ENCODE measurements at places on chromosomes 7 and 10.
A peak's percentile ranks its signal among the peaks of the same experiment; 100 is the strongest.

- no peak for DNase-seq
These were observed 20.6 kb downstream of the HSPA12A start for GRCh38 chr10:116721547-116722392.

GRCh38 chr10:266974-267425 is 131.7 kb downstream of the ZMYND11 start:
- no peak for DNase-seq

DNA sequence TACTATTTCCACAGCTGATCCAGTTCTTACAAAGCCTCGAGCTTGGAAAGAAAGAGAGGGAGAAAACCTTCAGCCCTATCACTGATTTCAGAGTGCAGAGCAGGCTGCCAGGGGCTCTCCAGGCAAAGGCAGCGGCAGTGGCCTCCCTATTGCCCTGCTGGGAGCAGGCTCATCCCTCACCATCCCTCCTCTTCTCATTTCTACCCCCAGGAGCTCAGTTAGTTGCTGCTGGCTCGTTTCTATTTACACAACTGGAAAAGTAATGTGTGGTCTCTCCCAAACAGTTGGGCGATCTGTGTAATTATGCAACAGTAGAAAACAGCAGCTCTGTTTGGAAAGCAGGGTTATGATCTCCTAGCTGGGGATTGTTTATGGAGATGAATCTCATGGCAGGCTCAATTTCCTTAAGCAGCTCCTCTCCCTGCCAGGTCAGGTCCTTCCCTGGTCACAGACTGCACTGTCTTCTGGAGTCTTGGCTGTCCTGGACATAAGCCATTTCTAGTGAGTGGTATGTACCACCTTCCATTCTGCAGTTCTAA is 28.7 kb upstream of the TNS3 start:
- no peak for DNase-seq

DNA sequence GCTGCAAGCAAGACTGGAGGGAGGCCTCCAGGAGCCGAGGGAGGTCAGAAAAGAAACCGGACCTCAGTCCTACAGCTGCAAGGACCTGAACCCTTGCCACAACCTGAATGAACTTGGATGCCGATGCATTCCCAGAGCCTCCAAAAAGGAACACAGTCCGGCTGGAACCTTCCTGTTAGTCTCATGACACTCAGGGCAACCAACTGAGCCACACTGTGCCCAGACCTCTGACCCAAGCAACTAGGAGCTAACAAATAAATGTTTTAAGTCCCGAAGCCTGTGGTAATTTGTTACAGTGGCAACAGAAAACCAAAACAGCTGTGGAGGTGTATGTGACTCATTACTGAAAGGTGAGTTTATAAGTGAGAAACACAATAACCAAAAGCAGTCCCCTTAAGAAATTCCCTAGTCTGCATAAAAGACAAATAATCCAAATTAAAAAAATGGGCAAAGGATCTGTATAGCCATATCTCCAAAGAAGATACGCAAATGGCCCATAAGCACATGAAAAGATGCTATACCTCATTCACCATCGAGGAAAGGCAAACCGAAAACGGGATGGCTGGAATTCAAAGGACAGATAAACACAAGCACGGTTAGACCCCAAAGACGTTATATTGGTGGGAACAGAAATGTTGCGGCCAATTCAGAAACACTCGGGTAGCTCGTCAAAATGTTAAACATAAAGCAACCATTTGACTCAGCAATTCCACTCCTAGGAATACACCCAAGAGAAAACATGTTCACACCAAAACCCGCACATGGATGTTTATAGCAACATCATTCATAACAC is 24.8 kb downstream of the GNA12 start:
- DNase-seq: no peak

- no peak for DNase-seq
These were observed 25.0 kb downstream of the CLEC2L start for GRCh38 chr7:139548302-139549028.

DNA sequence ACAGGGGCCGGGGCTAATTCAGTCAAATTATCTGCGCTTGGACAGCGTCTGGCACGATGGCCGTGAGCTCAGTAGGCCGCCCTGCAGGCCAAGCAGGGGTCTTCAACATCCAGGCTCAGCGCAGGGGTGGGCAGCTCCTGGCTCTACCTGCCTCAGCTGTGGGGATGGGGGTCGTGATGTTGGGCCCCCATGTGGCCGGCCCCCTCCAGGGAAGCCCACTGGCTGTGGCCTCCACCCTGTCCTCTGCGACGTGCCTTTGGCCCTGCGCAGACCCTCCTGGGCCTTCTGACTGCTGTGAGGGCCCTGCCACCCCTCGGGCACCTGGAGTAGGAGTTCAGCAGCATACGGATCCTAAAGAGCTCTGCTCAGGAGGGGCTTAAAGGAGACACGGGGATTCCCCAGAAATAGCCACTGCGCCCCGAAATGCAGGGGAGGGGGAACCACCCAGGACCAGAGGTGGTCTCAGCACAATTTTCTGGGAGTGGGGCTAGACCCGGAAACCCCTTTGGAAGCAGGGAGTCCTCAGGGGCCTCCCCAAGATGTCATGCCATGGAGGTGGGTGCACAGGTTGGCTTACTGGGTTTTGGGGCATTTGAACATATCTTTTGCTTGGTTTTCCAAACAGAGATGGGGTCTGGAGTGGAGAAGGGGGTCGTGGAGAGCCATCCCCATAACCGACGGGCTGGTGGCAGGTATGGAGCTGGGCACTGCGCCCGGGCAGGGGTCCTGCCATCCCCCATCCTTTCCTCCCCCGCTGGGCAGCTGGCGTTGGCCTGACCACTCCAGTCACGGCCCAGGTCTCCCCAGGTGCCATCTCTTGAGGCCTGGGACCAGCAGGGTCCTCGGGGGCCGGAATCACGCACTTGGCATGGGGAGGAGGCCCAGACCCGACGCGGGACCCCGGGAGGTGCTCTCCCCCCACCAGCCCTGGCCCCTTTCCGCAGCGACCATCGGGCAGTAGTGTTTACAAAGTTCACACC is 4.0 kb upstream of the ADAP1 start:
- DNase-seq: no peak

- DNase-seq: no peak
These were observed 1.2 kb downstream of the DLG5 start for GRCh38 chr10:77925410-77925794.

DNA sequence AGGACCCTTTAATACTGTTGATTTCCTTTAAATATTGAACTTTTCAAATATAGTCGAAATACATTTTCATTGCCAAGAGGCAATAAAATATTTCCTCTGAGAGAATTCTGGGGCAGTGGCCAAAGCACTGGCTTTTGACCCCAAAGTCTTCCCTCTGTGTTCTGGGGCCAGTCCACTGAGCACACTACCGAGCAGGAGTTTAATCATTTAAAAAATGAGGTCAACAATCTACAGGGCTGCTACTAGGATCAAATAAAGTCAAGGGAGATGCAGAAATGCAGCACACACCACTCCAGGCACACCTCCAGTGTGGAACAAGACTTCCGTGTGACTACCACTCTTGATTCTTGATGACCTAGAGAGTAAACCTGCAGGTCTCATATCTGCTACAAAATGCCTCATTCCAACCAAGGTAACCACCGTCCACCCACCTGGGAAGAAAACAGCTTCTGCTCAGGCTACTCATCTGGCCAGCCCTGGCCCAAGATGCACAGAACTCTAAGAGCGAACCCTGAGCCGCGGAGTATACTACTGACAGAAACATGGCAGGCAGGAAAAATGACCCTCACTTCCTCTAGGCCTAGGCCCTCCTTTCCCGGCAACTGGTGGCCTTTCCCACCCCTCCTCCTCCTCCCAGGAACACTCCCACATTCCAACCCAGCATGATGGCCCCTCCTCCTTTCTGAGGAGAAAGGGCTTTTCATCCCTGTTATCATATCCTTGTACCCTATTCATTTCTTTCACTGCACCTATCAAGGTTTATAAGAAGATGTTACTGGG is 97.7 kb downstream of the ALOX5 start:
- no peak for DNase-seq

DNA sequence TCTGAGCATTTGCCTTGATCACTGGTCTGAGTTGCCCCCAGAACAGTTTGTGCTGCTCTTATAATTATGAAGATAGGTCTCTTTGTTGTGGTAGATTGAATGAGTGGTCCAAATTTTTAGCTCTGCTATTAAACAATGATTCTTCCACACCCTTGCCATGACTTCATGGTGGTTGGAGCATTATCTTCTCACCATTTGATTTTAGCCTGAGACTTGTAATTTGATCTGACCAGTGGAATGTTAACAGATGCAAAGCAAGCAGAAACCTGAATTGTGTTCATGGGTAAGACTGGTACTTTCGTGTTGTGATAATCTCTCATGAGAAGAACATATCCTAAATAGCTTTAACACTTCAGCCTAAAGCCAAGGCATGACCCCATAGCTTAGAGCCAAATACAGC is 139.1 kb downstream of the TFPI2 start:
- no peak for DNase-seq

GRCh38 chr10:17756557-17757217 is 4.7 kb downstream of the TMEM236 start:
- DNase-seq: no peak

- DNase-seq: no peak
These were observed 144.0 kb downstream of the ZMYND11 start for GRCh38 chr10:279232-279631.

DNA sequence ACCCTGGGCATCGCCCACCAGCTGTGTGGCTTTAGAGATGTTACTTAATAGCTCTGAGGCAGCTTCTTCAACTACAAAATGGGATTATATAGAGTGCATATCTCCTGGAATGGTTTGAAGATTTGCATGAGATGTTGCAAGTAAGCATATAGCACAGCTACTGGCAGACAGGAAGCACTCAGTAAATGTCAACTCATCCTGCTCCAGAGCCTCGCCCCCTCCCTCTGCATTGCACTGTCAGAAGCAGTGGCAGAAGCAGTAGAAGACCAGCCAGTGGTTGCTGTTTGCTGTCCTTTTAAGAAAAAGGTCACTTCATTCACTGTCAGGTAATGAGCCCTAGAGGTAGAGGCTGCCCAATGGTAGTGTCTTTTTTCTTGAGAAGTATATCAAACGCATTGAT is 180.0 kb upstream of the GHITM start:
- no peak for DNase-seq

DNA sequence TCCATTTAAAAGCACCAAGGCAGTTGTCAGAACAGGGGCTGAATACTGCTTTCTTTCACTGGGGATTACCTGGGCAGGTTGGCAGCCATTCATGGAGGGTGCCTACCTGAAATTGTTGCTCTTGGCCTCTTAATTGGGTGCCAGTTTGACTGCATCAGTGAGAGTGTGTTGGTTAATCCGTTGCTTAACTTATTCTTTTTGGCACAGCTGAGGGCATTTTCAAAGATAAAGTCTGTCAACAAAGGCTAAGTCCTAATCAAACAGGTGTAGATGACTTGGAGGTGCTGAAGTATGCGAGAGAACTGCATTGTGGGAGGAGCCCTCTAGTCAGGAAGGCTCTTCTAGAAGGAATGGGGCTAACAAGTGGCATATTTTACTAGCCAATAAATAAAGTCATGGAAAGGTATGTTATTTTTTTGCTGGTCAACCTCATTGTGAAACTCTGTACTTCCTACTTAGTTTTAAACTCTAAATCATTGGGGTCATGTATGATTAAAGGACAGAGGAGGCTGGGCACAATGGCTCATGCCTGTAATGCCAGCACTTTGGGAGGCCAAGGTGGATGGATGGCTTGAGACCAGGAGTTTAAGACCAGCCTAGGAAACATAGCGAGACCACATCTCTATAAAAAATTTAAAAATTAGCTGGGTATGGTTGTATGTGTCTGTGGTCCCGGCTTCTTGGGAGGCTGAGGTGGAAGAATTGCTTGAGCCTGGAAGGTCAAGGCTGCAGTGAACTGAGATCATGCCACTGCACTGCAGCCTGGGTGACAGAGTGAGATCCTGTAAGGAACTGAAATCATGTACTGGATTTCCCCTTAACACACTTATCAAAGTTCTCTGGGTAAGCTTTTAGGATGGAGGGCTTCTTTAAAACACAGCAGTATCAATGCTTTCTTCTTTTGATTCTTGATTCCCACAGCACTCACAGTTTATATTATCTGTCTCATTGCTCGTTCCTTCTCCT is 134.1 kb downstream of the LRMDA start:
- no peak for DNase-seq

DNA sequence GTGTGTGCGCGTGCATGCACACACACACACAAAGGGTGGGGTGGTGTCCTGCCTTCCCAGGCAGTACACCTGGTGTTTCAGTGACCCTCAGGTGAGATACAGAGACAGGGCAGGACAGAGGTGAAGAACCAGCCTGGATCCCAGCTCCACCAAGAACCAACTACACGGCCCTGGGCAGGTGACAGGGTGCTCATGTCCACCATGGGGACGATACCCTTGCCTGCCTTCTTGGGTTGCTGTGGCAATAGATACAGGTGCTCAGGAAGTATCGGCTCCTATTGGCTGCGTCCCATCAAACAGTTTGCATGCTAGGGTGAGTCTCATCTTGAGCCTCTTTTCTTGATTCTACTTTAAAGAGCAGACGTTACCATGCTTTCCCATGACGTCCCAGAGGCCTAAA is 33.7 kb upstream of the CXCL12 start:
- no peak for DNase-seq

GRCh38 chr10:47452495-47453140 is 31.3 kb downstream of the ANXA8 start:
- DNase-seq: no peak

GRCh38 chr10:114256008-114256765 is 17.1 kb downstream of the VWA2 start:
- no peak for DNase-seq

DNA sequence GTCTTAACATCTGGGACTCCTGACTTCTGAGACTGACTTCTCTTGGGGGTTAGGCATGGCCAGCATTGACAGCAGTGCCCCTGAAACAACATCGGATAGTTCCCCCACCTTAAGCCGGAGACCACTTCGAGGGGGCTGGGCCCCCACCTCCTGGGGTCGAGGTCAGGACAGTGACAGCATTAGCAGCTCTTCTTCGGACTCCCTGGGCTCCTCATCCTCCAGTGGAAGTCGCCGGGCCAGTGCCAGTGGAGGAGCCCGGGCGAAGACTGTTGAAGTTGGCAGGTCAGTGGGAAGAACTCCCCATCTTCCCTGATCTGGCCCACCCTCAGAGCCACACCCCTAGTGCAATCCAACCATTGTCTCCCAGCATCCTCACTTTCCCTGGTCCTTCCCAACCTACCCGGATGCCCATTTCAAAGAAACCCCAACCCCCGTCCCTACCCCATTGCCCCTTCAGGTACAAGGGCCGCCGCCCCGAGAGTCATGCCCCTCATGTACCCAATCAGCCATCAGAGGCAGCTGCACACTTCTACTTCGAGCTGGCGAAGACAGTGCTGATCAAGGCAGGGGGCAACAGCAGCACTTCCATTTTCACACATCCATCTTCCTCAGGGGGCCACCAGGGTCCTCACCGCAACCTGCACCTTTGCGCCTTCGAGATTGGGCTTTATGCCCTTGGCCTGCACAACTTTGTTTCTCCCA is 12.1 kb downstream of the ZSWIM8 start:
- no peak for DNase-seq

GRCh38 chr7:101985057-101985902 is 167.9 kb downstream of the CUX1 start:
- DNase-seq: no peak

- DNase-seq: peak; percentile 47
These were observed 38.5 kb downstream of the BNIP3 start for GRCh38 chr10:131943021-131943814.

DNA sequence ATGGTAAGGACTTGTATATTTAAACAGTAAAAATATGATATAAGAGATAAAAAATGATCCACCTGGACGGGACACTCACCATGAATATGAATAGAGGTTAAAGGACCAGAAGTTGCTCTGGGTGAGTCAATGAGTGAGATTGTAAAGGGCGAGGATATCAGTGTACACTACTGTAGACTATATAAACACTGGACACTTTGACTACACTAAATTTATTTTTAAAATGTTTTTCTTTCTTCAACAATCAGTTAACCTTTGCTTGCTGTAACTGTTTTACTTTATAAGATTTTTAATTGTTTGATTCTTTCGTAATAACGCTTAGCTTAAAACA is 202.8 kb downstream of the VTI1A start:
- DNase-seq: no peak

Data from activated CD4-positive, alpha-beta T cell treated with anti-CD3 and anti-CD28 coated beads for 48 hours (primary cell).